ENCODE measurements at places on chromosomes 12 and 14.

DNA sequence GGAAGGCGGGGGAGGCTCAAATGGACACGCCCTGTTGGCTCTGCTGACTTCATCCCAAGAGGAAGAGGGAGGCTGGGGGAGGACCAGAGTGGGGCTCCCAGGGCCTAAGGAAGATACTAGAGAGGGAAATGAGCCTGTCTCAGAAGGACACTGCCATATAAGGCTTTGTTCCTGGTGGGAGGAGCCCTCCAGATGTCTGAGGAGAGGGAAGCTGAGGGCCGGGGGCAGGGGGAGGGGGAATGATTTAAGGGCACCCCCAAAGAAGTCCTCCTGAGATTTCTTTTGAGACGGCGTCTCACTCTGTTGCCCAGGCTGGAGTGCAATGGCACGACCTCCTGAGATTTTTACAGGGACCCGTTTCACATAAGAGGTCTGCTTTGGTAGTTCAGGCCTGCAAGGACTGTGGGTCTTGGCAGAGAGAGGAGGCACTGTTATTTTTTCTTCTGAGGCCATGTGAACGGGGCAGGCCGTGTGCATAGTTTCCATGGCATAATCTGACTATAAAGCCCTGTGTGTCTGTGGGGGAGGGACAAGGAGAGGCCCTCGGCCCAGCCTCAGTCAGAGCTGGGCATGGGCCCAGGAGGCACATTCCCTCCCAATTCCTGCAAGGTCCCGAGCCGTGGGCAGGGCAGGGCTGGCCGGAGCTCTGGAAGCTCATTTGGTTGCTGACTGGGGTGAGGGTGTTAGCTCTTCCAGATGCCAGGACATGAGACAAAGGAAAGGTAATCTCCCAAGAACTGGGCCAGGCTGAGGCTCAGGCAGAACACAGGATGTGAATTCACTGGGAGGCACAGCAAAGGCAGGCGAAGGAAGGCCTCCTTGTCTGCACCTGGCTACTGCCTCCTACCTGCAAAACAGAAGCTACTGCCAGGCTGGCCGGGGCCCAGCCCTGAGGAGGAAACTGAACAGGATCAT lies 22.2 kb upstream of the PLEKHG3 start:
- no peak for DNase-seq

DNA sequence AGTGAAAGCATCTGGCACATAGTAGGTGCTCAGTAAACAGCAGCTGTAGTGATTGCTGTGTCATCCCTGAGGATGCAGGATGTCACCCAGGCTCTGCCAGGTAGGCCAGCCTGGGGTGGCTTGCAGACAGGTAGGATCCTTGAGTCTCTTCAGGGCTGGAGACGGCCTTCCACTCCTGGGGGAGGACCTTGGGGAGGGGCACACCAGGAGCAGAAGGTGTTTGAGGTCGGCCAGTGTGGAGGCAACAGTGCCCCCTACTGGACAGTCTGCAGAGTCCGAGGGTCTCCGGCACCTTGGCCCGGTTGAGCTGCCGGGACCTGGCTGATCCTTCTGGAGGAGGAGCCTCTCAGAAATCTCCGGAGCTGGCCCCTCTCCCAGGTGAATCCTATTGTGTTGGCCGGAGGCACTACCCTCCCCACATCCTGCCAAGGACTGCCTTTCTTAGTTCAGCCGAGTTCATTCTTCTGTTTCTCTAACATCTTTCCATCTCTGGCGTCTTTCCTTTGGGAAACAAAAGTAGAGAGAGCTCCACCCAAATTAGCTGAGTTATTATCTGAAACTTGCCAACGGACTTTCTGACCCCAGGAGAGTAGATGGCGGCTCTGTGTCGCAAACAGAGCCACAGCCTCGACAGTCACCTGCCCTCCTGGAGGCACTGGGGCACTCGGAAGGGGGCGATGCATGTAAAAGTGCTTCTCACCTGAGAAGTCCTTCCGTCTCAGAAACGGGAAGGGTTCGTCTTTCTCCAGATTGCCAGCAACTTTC lies 41.8 kb upstream of the CLMN start:
- no peak for DNase-seq

DNA sequence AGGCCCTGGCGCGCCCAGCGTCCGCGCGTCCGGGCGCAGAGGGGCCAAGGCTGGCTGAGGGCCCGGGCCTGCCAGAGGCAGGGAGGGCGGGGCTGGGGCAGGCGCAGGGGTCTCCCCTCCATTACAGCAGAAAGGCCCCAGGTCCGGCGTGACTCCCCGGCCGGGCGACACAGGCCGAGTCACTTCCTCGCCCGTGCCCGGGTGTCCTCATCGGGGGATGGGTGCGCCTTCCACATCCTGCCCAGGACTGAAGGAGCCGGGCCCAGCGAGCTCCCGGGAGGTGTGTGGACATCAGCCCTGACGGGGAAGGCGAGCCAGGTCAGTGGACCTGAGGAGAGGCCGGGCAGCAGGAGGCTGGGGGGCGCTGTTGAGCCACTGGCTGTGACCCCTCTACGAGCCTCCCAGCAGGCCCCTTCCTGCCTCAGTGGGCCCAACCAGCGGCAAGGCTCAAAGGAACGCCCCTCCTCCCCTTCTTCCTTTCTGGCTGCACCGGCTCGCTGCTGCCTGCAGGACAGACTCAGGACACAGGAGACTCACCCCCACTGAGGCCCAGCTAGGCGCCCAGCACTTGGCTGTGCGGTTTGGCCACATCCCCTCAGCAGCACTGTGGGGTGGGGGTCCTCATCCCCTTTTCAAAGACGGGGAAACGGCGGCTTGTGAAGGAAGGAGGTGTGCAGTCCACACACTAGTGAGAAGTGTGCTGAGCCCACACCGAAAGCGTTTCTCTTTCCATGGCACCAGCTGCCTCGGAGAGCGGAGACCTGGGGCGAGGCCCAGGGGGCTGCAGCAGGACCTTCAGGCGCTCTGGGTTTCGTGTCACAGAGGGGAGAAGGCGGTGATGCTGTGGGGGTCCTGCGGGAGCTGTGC lies 606 bp downstream of the TNFAIP2 start:
- no peak for DNase-seq

- DNase-seq: no peak
Measured at GRCh38 chr12:65958456-65958855, 134.2 kb downstream of the HMGA2 start.

DNA sequence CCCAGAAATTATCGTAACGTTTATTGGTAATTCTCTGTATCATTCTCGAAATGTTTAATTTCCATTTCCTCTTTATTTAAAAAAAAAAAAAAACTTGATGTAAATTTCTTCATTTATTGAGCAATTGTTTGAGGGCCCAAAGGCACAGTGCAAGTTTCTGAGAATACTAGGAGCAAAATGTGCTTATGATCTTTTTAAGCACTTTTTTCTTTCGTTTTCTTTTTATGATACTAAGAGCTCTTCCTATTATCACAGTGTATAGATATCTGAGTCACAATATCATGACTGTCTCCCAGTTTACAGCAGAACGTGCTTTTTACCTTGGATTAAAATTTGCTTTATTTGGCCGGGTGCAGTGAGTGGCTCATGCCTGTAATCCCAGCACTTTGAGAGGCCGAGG lies 5.6 kb downstream of the ATP2A2 start:
- DNase-seq: no peak

DNA sequence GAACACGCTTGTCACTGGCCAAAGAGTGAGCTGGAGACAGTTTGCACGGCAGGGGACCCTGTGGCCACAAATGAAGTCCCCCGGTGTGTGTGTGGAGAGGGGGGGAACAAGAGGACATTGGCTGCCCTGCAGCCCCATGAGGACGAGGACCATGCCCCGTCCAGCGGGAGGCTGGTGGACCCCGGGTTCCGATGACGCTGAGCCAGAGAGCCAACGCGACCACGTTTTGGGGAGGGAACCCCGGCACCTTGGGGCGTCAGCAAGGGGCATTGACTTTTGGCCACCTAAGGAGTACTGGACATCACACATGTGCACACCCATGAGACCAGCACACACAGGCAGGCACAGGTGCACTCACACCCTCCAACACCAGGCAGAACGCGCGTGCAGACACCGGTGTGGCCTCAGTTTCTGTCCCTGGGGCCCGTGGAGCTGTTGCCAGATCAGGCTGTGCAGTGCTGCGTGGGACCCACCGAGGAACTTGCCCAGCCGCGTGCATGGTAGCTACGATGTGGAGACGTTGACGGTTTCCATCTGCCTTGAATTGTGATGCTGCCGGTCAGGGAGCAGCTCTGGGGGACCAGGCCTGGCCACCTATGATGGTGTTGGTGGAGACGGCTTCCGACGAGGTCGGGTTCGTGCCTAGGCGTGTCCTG lies 26.5 kb downstream of the NOC4L start:
- no peak for DNase-seq

DNA sequence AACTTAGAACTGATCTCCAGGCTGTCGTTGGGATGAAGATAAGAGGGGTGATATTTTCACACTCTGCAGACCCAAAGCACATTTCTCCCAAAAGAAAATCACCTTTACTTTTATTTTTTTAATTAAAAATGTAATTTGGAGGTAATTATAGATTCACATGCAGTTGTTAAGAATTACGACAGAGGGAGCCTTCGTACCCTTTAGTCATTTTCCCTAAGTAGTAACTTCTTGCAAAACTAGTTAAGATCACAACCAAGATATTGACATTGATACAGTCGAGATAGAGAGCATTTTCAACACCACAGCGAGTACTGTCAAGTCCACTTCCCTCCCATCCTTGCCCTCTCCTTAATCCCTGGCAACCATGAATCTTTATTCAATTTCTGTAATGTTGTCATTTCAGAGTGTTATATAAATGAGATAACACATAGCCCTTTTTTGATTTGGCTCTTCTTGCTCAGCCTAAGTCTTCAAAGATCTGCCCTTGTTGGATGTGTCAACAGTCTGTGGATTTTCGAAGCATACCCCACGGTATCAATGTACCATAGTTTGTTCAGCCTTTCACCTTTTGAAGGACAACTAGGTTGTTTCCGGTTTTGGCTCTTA lies 39.6 kb downstream of the DNAH10 start:
- no peak for DNase-seq

DNA sequence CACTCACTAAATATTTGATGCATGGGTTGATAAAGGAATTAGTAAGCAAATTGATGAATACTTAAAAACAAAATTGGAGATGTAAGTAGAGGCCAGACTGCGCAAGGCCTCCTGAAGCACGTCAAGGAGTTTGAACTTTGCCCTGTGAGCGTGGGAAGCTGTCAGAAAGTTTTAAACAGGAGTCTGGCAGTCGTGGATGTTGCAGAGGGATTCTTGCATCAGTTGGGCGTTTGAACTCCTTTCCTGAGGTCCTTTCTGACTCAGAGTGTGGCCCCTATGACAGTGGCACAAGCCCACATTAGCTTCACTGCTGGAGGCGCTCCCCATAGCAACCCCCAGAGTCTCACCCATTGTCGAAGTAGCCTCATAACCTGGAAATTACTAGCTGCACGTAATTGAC lies 17.9 kb upstream of the IL22 start:
- DNase-seq: no peak
